Cortex of kidney (tissue), 1 donor: ENCODE measurements at places on chromosomes 12 and 14.

GRCh38 chr12:47271800-47272239, 192.1 kb upstream of the AMIGO2 start:
- DNase-seq = no peak

DNA sequence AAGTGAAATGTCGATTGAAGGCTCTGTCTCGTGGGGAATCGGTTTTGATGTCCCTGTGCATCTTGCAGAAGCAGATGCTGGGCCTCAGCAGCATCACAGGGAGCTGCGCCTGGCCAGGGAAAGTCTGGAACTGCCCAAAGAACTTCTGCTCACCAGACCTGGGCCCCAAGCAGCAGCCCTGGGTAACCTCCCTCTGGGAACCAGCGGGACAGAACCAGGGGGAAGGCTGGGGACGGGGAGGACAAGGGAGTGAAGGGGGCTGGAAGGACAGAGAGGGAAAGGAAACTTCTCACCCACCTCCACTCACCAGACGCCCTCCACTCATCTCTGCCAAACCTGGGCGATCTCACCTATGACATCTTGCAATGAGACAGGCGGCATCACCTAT, 26.8 kb upstream of the C14orf180 start:
- DNase-seq = no peak

GRCh38 chr14:70754991-70755390, 54.3 kb downstream of the MAP3K9 start:
- DNase-seq = no peak

DNA sequence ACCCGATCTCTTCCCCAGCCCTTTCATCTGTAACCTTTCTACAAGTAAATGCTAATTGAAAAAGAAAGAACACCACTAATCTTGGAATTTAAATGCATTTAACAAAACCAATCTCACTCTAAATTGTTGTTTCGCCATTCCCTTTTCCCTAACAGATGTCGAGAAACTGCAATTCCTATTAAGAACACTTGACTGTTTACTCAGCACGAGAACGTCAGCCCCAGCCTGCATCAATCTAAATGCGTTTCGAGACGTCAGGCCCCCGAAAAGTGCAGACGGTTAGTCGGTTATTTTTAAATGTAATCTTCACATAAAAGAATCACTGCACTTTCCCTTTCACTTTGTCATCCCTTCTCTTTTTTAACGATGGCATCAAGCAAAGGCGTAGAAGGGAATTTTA, 837.6 kb downstream of the VRK1 start:
- no peak for DNase-seq

DNA sequence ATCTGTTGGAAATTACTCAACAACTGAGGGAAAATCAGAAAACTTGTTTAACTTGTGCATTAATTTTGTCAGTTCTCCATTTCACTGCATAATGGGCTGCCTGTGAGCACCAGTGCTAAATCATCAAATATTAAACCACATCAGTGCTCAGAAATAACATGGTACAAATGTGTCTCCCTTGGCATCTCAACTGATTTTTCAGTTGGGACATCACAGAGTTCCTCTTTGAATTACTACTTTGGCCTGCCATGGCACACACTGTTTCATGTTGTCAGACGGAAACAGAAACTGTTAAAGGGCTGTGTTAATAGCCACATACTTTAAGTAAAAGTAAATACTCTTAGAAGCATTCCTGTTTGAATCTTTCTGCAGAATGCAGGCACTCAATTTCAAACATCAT, 42.1 kb upstream of the STRN3 start:
- DNase-seq = no peak

DNA sequence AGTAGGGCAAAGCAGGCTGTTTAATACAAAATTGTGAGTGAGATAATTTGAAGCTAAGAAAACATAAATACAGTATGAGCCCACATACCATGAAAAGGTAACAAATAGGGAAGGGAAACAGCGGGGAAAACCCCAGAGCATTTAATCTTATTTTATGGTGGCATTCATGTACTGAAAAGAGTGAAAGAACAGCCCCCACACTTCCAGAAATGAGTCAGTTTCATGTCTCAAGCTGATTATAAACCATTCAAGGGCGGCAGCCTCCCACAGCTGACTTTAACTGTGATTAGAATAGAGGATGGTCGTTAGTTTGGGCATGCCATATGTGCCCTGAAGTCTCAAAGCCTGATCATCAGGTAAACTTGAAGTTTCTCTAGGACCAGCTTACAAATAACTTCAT, 64.5 kb downstream of the FOXG1 start:
- no peak for DNase-seq

DNA sequence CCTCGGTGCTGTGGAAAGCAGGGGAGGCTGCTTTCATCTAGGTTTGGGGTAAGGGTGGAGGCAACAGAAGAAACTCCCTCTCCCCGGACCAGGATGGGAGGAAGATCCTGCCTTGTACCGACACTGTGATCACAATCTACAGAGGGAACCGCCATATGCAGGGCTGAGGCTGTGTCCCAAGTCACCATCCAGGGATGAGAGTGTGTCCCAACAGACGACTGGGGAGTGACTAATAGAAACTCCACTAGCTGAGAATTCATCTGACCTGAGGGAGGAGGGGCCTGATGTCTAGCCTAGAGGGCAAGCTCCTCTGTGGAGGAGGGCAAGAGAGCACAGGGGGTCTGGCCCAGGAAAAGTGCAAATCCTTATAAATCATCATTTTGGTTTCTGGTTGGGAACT, 172.4 kb downstream of the CALM1 start:
- DNase-seq = no peak

- no peak for DNase-seq
Observed at GRCh38 chr12:94261786-94262185, 113.4 kb downstream of the PLXNC1 start.

GRCh38 chr12:28227251-28227650, 37.0 kb downstream of the CCDC91 start:
- DNase-seq = no peak

- no peak for DNase-seq
Observed at GRCh38 chr12:51217133-51217967, 512 bp downstream of the POU6F1 start.

- no peak for DNase-seq
Observed at GRCh38 chr12:33438851-33439586, 600 bp downstream of the SYT10 start.

GRCh38 chr12:124218243-124218560, 76.7 kb upstream of the RFLNA start:
- DNase-seq = no peak

DNA sequence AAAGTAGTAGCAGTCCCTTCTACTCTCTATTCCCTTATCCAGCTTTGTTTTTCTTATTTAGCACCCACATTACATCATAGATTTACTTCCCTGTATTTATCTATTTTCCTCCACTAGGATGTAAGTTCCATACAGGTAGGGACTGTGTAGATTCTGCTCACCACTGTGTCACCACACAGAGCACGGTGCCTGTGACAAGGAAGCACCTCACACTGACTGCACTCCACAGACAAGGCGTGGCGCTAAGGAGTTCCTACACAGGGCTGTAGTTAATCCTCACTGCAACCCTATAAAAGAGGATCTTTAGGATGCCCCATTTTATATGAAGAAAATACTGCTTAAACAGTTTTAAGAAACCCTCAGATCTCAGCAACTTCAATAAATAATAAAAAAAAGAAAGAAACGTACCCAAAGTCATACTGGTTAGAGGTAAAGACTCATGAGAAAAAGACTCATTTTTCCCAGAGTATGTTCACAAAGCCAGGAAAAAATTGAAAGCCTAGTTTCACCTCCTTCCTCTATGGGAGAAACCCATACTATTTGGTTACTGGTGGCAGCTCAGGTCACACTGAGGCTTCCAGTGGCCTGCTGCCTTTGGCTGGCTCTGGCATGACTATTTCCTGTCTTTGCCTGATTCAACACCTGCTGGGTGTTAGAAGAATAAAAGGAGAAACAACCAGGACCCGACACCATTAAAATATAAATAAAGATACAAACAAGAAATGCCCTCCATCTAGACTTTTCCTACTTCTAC, 36.9 kb downstream of the RAD9B start:
- no peak for DNase-seq

- no peak for DNase-seq
Observed at GRCh38 chr12:13945236-13945635, 36.2 kb downstream of the GRIN2B start.

DNA sequence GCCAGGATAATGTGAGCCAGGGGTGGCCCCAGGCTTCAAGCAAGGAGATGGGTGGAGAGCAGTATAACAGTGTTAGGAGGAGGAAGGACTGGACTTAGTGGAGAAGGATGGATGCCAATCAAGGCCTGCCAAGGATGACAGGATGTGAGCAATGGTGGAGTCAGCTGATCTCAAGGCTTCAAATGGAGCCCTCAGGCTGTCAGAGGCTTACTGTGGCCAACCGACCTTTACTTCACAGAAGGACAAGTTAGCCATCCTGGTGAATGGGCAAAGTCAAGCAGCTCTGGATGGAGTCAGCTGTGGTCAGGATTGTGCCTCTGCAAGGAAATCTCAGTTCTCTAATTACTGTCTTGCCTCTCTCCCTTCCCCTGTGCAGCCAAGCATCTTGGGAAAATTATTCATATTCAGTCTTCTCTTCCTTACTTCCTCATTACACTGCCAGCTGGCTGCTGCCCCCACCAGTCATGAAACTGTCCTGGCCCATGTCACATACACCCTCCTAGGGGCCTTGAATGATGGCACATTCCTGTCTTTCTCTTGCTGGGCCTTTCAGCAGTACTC, 7.6 kb upstream of the STAT6 start:
- DNase-seq = no peak

DNA sequence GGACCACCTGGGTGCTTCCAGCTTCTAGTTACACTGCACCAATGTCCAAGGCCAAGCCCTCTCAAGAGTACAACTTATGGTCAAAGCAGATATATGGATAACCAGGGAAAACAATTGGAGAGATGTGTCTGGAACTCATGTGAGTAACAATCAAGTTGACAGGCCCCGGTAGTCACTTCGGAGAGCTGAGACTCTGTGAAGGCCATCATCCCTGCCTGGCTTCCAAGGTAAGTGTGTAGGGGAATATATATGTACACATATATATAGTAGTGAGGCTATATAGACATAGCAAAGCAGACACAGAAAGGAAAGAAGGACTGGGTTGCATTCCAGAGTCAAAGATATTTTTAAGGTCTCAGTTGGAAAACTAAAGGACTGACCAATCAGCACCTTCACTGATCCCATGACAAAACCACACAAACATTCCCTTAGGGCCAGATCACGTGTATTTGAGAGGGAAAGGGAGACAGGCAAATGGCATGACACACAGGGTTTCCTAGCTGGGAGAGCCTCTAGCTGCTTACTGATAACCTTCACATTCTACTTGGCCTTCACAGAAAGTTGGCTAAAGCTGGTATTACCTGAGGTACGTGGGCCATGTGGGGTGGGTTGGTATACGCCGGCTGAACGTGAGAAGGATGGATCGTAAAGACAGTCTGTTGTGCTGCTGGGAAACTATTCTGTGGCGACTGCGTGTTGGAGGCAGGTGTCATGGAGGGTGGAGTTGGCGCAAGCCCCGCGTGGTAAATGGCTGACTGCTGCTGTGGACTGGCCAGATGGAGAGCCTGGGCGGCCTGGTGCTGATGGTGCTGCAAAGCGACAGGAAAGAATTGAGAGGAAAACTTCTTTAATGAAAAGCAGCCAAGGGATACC, 50.0 kb downstream of the SH2B3 start:
- DNase-seq = no peak
